ENCODE measurements at places on chromosomes 12 and 14. TPM values are rescaled to one million over a fixed set of nuclear protein-coding genes. Genes with fewer than 3 reads are reported as not detected.

Gene SMIM41
- not detected for total RNA-seq

Gene NFYB
- total RNA-seq, result 52.6 TPM

Gene PPP1R12A
- total RNA-seq, result 220 TPM

Gene PARPBP
- 3.2 TPM for total RNA-seq

Gene KRT78
- not detected for total RNA-seq

GRCh38 chr12:80946591-80946990 lies 8.9 kb upstream of the LIN7A start:
- no peak for DNase-seq

GRCh38 chr14:40213701-40214100 lies 781.5 kb upstream of the FBXO33 start:
- no peak for DNase-seq

DNA sequence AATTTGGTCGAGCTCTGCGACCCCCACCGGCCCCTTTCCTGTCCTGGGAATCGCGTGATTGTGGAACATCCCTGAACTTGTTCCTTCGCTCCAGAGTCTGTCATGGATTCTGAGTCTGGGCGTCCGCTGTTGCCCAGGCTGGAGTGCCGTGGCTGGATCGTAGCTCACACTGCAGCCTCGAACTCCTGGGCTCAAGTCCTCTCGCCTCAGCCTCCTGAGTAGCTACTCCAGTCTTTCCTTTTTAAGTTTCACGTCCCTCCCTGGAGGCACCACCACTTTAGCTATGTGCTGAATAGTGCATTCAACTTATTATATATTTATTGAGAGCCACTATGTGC lies 698 bp downstream of the ACOT6 start:
- DNase-seq, result no peak

DNA sequence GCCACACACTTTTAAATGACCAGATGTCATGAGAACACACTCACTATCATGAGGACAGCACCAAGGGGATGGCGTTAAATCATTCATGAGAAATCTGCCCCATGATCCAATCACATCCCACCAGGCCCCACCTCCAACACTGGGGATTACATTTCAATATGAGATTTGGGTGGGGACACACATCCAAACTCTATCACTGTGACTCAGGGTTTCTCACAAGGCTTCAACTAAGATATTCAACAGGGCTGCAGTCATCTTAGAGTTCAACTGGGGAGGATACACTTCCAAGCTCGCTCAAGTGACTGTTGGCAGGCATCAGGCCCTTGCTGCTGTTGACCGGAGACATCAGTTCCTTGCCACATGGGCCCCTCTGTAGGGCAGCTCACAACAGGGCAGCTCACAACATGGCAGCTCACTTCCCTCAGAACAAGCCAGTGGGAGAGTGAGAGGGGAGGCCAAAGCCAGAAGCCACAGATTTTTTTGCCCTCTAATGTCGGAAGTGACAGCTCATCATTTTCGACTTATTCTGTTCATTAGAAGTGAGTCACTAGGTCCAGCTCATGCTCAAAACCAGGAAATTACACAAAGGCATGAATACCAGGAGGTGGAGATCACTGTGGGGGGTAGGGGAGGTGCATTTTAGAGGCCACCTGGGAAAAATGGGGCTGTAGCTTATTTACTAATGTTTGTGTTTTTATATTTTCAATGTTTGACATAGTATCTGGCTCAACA lies 50.8 kb upstream of the PTHLH start:
- no peak for DNase-seq

- no peak for DNase-seq
These were observed 15.2 kb upstream of the AKAP6 start for GRCh38 chr14:32313844-32314376.

- DNase-seq, result no peak
These were observed 7.1 kb upstream of the ZDHHC22 start for GRCh38 chr14:77148510-77149231.

DNA sequence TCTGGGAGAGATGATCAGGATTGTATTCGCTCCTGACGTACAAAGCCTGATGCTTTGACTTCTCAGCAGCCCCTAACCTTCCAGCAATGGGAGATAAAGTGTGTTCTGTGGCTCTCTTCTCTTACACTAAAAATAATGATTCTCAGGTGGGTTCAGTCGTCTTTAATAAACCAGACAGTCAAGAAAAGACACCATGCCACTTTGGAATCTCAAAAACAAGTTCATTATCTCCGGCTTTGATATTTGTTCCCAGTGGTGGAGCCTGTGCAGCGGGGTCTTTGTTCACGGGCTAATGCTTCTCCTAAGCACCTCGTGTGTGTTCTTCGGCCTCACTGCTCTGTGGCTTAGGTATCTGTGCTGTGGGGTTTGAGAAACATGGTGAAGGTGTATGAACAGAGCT lies 1.6 kb downstream of the ACVR1B start:
- DNase-seq, result no peak

- DNase-seq, result no peak
These were observed 60.4 kb downstream of the SMUG1 start for GRCh38 chr12:54128416-54128815.

GRCh38 chr12:27913999-27914614 lies 58.4 kb downstream of the PTHLH start:
- DNase-seq, result no peak

DNA sequence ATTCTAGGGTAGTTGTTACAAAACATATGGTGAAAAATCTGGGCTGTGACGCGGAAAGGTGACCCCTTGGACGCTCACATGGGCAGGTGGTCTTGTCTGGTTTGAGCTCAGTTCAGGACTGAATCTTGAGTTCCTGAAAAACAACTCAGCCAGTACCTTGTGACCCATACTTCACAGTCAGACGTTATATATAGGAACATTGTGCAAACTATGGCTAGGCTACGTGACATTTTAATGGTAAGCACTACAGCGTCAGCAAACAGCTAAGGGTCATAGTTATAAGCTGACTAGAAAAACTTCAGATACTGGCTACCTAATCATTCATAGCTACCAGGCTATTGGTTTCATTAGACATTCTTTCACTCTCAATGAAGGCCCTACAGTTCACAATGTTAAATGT lies 14.8 kb upstream of the EDDM3A start:
- no peak for DNase-seq

DNA sequence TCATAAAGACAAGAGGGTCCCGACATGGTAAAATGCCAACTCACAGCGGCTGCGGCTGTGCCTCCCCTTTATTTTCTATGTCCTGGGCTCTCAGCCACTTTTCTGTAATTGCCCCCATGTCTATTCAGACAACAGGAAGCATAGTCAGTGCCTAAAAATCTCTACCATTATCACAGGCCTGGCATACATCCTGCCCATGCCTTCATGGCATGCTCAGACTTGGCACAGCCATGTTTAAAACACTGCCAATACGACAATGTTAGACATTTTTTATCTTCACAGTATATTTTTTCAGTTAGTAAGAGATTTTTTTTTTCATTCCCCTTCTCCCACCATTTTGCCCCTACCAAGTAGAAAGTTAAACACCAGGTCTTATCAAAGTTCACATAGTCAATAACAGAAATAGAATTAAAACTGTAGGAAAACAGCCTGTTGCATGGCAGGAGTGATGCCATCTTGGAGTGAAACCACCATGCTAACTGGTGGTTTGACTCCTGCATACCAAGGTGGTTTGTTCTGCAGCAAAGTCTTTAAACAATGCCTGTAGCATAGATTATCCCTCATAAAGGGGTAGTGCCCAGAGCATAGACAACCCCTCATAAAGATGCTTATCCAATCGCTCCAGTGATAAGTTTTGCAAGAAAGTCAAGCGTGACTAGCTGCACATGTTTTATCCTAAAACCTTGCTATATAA lies 18.9 kb upstream of the CERS5 start:
- DNase-seq, result no peak
